ENCODE measurements at places on chromosomes 3 and 15. TPM values are rescaled to one million over a fixed set of nuclear protein-coding genes. Genes with fewer than 3 reads are reported as not detected.

GRCh38 chr3:186757686-186758220 lies 25.6 kb upstream of the EIF4A2 start:
- DNase-seq, result no peak
- H3K4me1 ChIP-seq, result peaks cover 19% of the 10 kb centered on the region
- H3K4me3 ChIP-seq, result no peak overlapping the region
- no peaks in the 10 kb centered on the region for H3K36me3 ChIP-seq
- H3K27ac ChIP-seq, result no peak overlapping the region
- no peaks in the 10 kb centered on the region for H3K27me3 ChIP-seq

Gene EHHADH
- 25.0 TPM for total RNA-seq

DNA sequence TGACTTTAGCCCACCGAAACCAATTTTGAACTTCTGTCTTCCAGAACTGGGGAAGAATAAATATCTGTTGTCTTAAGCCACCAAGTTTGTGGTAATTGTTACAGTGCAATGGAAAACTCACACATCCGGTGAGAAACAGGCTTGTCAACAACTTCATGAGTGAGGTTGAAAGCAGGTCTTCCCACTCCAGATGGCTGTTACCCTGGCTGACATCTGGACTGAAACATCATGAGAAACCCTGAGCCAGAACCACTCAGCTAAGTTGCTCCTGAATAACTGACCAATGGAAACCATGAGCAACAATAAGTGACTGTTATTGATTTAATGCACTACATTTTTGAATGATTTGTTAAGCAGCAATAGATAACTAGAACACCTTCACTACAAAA lies 10.3 kb downstream of the ACSBG1 start:
- no peaks in the 10 kb centered on the region for H3K27me3 ChIP-seq
- DNase-seq, result no peak
- no peaks in the 10 kb centered on the region for H3K36me3 ChIP-seq

Gene CTXN2
- total RNA-seq, result not detected

- H3K4me3 ChIP-seq, result no peak within 1 kb of the TSS
- no peak for DNase-seq
- no peaks in the 10 kb centered on the region for H3K4me1 ChIP-seq
- no peaks in the 10 kb centered on the region for H3K27me3 ChIP-seq
Observed at GRCh38 chr15:65115086-65115485, at the start of gene UBAP1L. Gene UBAP1L (minus strand): TSS chr15:65115200. CDS start chr15:65106215, 8,985 bp downstream.

Data from Caco-2 (cell line).